ENCODE measurements at places on chromosomes 4 and X. TPM values are rescaled to one million over a fixed set of nuclear protein-coding genes. Genes with fewer than 3 reads are reported as not detected.

The TAF7L gene
- total RNA-seq = 1.9 TPM

The TRIM61 gene
- total RNA-seq = 1.5 TPM

The ADGRG2 gene
- not detected for total RNA-seq

The NAA11 gene
- not detected for total RNA-seq

The HTR2C gene
- total RNA-seq = under 0.01 TPM

The UBA1 gene
- 170 TPM for total RNA-seq

Data from uterine smooth muscle cell (primary cell).